DMS79 treated with DMSO at 0.1 percent for 48 hours (cell line): ENCODE measurements at places on chromosomes 3 and 15.
A peak's percentile ranks its signal among the peaks of the same experiment; 100 is the strongest.

DNA sequence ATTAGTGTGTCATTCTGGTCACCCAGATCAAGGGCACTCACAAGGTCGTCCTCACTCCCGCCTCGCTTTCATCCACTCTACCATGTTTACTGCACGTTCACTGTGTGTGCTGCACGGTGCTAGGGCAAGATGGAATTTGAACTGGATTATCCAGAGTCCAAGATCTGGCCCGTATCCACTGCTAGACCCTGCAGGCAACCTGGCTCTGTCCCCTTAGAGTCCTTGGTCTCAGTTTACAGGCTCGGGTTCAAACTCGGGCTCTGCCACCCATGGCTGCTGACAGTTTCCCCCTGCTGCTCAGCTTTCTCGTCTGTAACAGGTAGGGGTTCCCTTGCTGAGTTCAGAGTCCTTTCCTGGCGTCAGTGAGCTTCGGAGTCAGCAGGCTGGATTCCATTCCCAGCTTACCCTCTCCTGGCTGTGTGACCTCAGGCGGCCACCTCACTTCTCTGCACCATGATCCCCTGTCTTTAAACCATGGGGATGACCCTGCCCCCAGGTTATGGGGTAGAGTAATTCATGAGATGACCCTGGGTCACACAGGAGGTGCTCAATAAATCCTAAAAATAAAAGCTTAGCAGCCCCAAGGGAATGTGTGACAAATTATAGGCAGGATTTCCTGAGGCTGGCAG, 79.6 kb upstream of the SLC6A6 start:
- no peak for DNase-seq

DNA sequence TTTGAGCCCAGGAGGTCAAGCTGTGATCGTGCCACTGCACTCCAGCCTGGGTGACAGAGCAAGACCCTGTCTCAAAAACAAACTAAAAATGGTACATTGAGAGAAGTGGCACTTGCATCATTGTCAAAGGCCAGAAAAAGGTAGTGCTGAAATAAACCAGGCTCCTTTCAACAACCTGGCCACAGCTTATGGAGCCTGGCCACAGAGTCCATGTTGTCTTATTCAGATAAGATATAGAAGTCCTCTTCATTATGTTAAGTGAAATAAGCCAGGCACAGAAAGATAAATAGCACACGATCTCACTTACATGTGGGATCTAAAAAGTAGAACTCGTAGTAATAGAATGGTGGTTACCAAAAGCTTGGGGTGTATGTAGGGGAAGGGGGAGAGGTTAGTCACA, 34.8 kb downstream of the EMC4 start:
- no peak for DNase-seq

DNA sequence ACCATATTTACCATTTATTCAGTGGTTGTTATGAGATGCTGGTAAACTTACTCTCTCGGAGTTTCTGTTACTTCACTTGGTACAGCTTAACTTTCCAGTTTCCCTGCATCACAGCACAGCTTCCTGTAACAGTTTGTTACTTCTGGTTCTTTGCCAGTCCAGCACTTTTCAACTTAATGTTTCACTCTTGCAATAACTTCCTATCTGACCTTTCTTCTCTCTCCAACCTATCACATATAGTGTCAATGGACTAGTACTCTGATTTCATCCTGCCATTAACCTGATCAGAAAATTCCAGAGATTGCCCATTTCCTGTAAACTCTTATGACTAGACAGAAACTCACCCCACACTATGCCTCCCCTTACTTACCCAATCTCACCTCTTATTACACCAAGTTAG, 3.9 kb upstream of the ATP11B start:
- no peak for DNase-seq

GRCh38 chr3:12143949-12144504, 14.7 kb downstream of the TIMP4 start:
- no peak for DNase-seq

GRCh38 chr3:152971880-152972279, 136.9 kb downstream of the P2RY1 start:
- DNase-seq = no peak

DNA sequence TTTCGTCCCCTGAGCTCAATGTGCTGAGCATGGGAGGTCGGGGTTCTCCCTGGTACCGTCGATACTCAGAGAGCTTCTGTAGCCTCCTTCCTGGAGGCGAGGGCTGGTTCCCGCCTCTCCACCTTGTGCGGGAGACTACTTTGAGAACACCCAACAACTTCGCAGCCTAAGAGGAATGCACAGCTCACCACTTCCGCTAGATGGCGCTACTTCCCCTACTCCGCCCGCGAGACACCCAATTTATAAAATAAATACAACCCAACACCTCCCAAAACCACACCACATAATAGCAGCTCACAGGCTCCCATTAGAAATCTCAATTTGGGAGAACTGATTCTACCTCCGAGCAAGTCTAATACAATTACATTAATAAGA, 1.2 kb downstream of the RGMA start:
- DNase-seq = peak; percentile 29

DNA sequence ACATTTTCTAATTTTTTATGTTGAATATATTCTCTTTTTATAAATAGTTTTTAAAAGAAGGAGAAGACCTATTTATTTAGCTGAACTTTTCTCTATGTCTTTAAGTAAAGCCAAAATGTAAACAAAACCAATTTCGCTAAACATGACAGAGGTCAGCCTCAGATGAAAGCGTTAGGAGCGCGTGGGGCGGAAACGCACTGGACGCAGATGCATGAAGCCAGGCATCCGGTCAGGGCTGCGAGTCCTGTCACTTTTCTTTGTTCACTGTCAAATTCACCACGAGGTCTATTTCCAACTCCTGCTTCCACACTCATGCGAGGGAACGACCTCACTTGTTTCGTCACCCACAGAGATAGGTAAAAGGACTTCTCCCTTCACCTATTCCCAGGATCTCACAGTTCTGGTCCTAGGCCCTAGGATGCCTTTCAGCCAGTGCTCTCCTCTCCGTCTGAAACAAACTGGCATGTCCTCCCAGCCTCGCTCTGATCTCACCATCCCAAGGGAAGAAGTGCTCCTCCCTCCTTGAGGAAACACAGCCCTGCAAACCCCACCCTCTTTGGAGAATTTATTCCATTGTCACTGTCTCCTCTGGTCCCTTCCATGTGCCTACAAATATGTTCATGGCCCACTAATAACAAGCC, 57.9 kb downstream of the ITGB5 start:
- no peak for DNase-seq

DNA sequence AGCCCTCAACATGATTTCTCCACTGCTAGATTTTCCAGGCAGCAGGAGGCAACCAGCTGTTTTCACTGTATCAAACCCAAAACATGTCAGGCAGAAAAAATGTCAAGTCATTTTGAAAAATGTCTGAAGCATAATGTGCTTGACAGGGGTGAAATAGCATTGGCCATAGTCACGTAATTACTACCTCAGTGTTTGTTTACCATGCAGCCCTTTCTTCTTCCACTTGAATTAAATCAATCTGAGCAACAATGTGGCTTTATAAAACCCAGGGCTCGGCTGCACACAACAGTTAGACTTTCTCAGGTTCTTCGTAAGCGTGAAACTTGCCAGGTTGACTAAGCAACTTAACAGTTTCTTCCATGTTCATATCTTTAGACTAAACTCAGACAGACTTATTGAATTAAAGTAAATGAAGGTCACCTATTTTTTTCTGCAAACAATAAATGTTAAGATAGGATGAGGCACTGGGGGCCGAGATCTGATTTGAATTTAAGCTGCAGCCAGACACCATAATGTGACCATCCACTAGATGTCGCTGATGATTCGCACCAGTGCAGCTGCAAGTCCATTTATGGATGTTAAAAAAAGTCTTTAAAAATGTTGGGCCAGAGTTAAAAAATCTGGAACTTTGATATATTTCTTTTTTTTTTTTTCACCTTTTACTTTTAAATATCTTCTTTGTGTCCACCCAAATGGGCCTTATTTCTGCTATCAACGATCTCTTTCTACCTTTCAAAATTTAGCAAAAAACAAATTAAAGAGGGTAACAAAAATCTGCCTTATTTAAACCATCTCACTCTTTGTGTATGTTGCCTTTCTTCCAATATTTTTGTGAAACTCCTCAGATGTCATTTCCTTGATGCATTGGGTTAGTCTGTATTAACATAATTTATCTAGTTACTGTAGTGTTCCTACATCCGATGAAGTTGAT, 305.9 kb downstream of the CACNA2D3 start:
- peak; percentile 84 for DNase-seq

DNA sequence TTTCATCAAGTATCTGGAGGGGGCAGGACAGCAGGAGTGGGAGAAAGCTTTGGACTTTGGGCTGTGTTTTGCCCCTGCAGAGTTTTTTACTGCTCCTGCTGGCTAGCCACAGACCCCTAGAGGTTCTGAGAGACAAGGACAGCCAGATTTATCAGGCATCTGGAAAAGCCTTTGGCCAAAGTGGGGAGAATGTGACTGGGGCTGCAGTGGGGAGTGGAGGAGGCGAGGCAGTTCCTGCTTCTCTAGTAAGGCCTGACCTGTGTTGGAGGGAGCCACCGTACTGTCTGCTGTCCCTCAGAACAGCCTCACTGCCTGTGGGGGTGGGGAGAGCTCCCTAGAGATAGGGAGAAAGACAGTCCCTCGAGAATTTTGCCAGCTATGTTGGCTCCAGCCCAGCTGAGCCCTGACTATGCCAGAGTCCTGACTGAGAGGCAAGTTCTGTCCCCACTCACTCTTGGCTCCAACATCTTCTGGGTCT, 2.2 kb downstream of the ALPK3 start:
- no peak for DNase-seq

- no peak for DNase-seq
Measured at GRCh38 chr3:150495149-150495548, 51.1 kb downstream of the SERP1 start.

DNA sequence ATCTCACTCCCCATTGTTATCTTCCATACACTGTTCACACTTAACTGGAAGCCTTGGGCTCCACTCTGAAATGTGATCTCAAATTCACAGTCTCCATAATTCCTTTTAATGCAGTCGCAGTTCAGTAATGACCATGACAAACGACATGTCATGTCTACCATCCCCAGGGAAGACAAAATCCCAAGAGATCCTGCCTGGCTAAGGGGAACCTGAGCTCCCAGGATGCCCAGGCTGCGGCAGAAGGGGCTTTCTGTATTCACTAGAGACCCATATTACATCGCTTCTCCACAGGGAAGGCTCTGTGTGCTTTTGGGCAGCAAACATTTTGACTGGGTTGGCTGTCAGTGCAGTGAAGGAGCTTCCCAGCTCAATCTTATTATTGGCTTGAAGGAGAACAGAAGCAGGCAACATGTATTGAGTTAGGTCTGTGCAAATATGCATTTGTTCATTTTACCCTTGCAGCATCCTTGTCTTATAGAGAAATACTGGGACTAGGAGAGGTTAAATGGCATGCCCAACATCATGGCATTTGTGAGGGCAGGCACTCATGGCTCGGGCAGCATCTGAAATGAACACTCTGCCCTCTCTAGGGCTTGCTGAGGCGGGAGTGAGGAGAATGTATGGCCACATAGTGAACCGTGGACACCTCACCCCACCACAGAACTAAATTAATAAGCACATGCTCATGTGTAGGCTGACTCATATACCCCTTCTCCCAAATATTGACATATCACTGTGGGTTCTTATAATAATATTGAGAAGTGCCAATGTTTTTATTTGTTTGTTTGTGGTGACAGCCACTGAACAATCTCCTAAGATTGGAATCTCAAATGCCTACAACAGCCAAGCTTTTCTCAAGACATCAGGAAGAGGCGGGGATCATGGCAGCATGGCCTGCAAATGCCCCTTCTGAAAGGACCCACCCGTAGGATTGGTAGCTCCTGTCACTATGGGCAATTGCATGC, 141.6 kb upstream of the FOXB1 start:
- DNase-seq = no peak

- DNase-seq = peak; percentile 72
Measured at GRCh38 chr3:159872374-159873109, 116.1 kb upstream of the IL12A start.

DNA sequence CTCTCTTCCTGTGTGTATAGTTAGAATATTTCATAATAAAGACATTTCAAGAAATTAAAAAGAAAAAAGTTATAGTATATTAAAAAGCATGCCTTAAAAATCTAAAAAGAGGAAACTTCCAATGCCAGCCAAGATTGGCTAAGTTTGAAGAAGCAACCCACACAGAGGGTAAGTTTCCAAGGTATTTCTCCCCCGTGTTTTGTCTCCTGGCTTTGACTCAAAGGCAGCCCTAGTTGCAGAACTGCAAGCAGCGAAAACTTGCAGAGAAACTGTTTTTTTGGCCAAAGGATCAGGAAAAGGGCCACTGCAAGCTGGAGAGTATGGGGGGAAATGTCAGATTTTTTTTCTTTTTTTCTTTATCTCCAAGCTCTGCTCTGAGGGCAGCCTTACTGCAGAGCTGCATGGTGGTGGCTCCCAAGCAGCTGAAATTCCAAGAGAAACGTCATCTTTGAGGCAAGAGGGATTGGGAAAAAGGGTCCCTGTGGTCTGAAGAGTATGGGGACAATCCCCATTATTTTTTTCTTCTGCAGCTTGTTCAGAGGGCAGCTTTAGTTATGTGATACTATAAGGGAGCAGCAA, 23.0 kb downstream of the HACL1 start:
- no peak for DNase-seq

- no peak for DNase-seq
Measured at GRCh38 chr3:185789891-185790830, 34.7 kb downstream of the IGF2BP2 start.

DNA sequence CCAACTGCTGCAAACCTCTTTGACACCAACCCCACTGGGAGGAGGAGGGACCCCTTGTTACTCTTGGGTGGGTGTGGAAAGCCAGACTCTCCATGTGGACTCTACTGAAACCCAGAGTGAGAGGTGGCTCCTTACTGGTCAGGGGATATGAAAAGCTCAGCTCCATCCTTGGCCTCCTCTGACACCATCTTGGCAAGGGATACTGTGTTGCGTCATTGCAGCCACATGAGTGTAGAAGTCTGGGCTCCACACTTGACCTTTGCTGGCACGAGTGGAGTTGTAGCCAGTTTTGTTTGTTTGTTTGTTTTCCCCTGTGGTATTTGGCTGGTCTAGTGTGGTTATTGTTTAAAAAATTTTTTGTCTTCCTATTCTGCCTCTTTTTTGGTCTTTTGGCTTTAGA, 289.1 kb downstream of the GAP43 start:
- DNase-seq = no peak

GRCh38 chr3:104785947-104786346, 580.8 kb upstream of the ALCAM start:
- no peak for DNase-seq

DNA sequence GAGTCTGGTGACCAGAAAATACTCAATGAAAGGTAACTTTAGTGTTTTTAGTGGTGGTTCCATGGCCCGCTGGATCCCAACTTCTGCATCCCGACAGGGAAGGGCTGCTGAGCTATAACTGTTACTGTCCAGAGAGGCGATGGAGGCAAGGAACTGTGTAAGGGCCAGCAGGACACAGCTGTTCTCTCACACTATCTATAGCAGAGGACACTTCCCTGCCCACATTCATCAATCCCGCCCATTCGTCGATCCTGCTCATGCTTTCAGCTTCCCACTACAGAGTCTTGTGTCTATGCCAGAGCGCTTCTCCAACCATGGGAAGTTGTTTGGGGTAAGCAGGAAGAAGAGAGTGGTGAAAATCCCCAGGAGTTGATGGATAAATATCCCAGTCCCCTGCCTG, 8.4 kb downstream of the COLQ start:
- DNase-seq = no peak

- DNase-seq = peak; percentile 96
Measured at GRCh38 chr3:117997201-117998049, 1037.2 kb downstream of the IGSF11 start.

GRCh38 chr3:102553876-102554275, 119.1 kb downstream of the ZPLD1 start:
- DNase-seq = no peak
